ENCODE measurements at places on chromosomes 6 and 20.

GRCh38 chr20:5170341-5170740 is 43.5 kb downstream of the CDS2 start:
- DNase-seq = no peak

DNA sequence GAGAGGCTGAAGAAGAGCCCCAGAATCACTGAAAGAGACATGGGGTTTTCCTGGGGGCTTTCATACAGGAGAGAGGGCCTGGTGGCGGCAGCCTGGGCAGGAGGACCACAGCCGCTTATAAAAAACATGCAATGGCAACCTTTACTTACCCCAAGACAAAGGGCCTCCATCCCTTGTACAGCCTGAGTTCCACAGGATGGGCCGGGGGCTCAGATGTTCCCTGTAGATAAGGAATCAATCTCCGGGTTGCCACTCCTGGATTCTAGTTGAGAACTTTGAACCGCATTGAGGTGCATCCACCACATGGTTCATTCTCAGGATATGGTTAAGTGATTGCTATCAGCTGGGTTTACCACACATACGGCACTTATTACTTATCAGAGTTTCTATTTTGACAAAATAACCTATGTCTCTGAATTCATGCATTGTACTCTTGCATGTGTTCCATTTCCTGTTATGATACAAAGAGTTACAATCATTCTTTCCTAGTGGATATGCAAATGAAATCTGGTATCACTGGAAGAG is 677.6 kb downstream of the KIF16B start:
- peak; percentile 5 for DNase-seq

GRCh38 chr6:139547122-139547776 is 172.8 kb upstream of the CITED2 start:
- DNase-seq = no peak

DNA sequence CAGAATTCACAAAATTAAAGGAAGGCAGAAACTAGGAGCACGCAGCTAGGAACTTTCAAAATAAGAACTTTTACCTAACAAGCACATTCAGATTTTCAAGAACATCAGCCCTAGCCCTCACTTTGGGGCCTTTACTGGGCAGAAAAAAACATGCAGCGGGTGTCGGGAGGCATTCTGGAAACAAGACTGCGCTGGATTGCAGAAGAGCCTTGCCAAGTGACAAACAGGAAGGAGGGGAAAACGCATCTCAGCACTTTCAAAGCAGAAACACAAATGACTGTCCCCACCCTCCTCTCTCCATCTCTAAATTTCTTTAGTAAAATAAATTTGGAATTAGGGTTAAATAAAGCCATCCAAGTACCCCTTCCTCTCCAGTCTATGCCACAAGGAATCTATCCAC is 74.6 kb upstream of the RREB1 start:
- no peak for DNase-seq

GRCh38 chr20:48738399-48739304 is 89.1 kb downstream of the PREX1 start:
- peak; percentile 86 for DNase-seq

- no peak for DNase-seq
These were observed 1321.1 kb upstream of the GJE1 start for GRCh38 chr6:140811642-140812041.

DNA sequence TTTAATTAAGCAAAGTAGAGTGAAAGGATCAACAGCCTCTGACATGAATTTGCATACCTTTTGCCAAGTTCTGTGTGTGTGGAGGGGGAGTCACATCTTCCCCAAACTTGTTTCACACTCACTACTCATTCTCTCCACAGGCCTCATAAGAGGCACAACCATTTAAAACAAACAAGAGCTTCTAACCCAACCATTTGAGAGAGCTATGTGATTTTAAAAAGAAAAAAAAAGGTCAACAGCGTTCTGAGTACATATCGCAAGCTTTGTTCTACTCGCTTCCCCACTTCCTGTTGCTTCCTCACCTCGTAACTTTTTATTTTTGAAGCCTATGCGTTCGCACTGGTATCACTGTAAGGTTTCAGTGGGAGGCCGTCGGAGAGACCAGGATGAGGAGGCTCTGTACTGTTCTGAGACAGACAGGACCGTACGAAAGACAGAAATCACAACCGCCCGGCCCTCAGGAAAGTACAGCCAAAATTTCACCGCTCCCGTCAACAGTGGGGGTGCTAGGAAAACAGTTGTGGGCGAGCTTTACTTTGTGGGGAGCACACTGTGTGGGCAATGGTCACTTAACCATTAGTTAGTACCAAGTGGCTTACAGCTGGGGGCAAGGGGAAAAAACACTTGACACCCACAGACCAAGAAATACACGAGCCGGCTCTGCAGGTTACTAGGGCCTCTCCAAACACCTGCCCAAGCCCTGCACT is 61.3 kb downstream of the TRERF1 start:
- DNase-seq = peak; percentile 73

- DNase-seq = no peak
These were observed 3.5 kb upstream of the EFHC1 start for GRCh38 chr6:52416629-52417151.

DNA sequence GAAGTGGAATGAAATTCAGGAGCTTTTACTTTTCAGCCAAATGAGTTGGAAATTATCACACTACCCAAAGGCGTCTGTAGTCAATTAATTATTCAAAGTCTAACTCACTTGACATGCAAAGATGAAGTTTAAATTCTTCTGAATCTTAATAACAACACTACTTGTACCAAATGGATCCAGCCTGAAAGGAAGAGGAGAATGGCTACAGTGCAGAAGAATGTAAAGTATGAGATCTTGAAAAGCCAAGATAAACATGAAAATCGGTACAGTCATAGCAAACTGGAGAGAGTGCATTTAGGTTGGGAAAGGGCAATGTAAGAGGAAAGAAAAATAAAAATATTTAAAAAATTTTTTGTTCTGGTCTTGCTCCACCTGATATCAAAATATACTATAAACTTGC is 195.5 kb downstream of the SIM1 start:
- DNase-seq = no peak

DNA sequence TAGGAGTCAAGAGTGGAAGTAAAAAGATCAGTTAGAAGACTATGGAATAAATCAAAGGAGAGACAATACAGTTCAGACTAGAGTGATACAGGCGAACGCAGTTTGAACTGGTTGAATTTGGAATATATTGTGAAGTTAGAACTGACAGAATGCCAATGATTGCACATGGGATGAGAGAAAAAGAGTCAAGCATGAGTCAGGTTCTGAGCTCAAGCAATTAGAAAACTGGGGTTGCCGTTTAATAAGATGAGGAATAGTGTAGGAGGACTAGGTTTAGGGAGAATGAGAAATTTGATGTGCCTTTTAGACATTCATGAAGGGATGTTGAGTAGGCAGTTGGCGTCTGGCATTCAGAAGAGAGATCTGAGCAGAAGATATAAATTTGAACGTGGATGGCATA is 8.0 kb downstream of the RNF217 start:
- no peak for DNase-seq

GRCh38 chr20:56513161-56514150 is 11.1 kb upstream of the FAM209A start:
- no peak for DNase-seq

- DNase-seq = no peak
These were observed 75.7 kb upstream of the CLDN20 start for GRCh38 chr6:155187994-155188706.

GRCh38 chr6:35128496-35128895 is 12.6 kb downstream of the TCP11 start:
- no peak for DNase-seq

- no peak for DNase-seq
These were observed 14.4 kb downstream of the EXOC2 start for GRCh38 chr6:678520-678919.

All from activated CD4-positive, alpha-beta T cell treated with anti-CD3 and anti-CD28 coated beads, Interleukin-2, amount 50 U/mL, for 48 hours (primary cell).